ENCODE measurements at places on chromosomes 3 and 15.

GRCh38 chr15:60822403-60822802, 343.5 kb upstream of the ICE2 start:
- no peak for DNase-seq

- DNase-seq: no peak
Measured at GRCh38 chr15:51108933-51109550, 14.3 kb upstream of the TNFAIP8L3 start.

GRCh38 chr15:73802431-73803041, 49.4 kb upstream of the INSYN1 start:
- DNase-seq: no peak

- no peak for DNase-seq
Measured at GRCh38 chr3:123262868-123263267, 61.1 kb downstream of the SEC22A start.

DNA sequence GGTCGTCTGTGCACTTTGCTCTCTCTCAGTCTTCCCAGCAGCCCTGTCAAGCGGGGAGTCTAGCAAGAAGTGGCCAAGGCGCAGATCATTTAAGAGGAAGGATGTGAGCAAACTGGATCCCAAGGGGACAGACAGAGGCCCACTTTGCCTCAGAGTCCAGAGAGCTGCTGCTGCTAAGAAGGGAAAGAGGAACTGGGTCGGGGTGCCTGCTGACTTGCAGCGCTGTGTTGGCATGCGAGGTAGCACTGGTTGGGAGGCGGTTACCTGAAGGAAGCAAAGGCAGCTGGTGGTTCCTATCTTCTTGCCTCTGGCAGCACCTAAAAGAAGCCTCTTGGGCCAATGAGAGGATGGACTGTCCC, 28.1 kb downstream of the SMAD3 start:
- no peak for DNase-seq

DNA sequence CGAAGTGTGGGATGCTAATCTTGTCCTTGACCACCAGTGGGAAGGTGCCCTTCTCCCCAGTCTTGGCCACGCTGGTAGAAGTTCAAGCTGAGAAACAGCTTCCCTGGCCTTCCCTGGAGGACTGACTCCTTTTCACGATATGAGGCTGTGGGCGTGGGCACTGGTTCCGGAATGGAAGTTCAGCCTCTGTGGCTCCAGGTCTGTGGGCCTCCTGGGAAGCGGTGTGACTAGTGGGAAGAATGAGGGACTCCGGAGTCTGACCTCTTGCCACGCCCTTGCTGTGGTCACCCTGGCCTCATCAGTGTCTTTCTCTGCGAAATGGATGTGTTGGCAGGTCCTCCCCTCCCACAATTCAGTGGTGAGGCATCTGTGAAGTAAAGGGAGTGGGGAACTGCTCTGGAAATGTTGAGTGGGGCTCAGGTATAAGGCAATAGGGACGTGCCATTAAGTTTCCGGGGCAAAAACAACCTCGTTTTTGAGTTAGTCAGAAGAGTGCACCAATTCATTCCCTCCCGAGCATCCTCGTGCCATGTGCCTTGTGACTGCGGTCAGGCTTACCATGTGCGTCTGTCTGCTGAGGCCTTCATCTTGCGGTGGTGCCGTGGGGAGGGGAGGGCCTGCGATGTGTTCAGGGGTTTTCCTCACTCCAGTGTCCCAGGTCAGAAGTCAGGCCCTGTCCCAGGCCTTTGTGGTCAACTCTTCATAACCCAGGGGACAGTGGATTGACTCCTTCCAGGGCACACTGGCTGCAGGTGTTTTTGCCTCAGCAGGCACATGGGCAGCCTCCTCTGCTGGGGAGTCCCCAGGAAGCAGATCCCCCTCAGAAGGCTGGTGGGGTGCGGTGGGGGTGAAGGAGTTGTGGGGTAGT, 11.8 kb upstream of the SEC13 start:
- no peak for DNase-seq

GRCh38 chr3:190738636-190739155, 123.8 kb downstream of the GMNC start:
- DNase-seq: no peak

DNA sequence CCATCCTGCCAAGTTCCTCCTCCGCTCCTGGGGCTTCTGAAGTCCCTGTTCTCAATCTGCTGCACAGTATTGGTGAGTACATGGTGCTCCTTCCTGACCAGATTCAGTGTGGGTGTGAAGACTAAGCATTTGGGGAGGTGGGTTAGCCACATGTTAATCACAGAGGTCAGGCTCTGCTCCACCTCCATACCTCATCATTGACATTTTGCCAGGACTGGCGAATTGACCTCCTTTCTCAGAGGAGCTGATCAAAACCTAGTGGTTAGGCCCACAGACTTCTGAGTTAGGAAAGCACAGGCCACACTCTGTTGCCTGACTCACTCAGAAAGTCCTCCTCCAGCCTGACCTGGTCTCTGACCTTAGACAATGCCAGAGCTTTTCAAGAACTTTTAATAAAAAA, 8.4 kb upstream of the RPS17 start:
- no peak for DNase-seq

DNA sequence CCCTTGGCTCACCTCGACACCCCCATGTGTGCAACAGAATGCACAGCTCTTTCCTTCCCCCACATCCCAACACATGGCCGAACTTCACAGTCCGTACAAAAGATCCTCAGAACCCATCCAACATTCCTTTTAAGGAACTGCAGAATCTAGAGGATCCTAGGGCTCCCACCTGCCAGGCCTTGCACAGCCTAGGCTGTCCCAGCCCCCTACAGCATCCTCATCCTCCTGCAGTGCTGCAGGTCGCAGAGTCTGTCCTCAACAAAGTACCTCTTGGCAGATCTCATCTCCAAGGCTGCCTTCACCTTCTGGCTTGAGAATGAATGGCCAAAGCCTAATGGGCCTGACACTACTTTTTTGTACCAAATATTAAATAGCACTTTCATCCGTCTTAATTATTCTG, 19.8 kb downstream of the PRR23E start:
- no peak for DNase-seq

DNA sequence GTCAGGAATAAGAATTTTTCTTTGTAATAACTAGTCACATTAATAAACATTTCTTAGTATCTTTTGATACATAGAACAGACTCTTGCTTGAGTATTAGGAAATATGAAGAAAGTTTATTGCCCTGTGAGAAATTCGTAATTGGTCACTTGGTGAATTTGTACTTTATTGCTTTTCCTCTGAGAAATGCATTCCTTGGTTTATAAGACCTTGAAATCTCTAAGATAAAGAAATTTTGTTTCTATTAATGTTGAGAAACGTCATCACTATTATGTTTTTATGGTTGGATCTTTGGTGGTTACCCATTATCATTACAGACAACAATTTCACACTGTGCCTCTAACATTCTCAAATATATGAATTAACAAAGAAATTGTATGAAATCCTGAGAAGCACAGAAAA, 652.0 kb upstream of the NECTIN3 start:
- no peak for DNase-seq

GRCh38 chr3:191873736-191874135, 412.8 kb downstream of the PYDC2 start:
- no peak for DNase-seq

DNA sequence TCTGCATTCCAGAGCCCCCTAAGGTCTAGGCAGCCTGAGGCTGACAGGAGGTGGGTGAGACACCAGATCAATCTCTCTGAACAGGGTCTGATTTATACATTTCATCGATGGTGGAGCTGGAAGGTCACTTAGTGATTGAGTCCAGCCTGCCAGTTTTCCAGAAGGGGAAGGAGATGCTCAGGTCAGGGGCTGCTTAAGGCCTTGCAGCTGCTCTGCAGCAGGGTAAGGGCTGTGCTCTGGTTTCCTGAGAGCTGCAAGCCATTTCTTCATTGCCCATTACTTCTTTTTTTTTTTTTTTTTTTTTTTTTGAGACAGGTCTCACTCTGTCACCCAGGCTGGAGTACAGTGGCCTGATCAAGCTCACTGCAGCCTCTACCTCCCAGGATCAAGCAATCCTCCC, 10.7 kb downstream of the TADA3 start:
- DNase-seq: no peak

DNA sequence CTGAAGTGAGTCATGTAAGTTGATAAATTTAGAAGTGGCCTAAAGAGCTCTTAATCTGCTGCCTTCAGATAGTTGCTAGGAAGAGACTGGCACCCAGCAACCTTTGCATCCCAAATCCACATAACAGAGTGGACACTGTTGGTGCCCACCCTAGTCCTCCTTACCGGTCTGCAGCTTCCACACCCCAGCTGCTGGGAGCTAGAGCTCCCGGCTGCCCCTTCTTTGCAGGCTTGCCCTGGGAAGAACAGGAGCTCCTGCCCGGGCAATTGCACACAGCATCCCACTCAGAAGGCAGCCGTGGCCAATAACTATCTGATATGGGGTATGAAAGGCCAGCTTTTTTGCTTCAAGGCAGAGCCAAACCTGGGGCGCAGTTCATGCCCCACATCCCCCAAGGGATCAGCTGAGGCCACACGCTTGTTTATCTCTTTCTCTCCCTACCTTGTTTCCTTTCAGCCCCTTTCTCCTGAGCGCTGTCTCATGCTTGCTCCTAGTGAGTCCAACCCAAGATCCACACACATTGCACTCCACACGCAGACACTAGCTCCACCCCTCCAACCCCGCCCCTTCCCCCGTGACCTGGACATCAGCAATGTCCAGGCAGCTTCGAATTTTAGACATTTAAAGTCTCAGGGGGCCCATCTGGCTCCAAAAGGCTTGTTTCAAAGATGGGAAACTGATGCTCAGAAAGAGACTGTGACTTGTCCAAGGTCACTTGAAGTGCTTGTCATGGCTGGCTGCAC, 9.1 kb downstream of the ATP2B2 start:
- no peak for DNase-seq

GRCh38 chr3:190585805-190586630, 72.1 kb downstream of the IL1RAP start:
- no peak for DNase-seq

DNA sequence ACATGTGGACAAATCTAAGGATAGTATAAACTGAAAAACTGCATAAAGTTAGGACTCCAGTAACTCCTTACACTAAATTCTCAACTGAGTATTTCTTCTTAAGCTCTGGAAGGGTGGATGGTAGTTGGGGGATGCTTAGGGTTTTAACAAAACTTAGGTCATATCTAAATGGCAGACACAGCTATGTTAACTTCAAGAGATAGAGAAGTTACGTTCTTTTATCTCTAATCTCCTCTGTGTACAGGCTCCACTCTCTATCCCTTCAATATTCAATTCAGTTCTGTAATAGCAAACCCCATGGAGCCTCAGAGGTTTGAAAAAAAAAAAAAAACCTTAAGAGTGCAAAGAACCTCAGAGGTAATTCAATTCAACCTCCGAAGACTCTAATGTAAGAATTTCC, 3.1 kb downstream of the CMTM6 start:
- no peak for DNase-seq

DNA sequence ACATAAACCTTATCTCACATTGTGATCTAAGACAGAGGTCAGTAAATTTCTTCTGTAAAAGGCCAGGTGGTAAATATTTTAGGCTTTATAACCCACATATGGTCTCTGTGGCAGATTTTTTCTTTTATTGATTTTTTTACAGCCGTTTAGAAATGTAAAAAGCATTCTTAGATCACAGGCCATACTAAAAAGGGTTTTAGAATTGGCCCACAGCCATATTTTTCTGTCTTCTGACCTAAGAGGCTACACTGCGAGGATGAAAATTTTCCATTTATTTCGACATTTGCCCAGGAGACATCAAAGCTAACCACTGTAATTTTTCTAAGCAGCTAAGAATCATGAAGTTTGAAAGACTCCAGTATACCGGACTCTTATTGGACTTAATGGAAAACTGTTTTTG, 377.2 kb upstream of the SGO1 start:
- no peak for DNase-seq

DNA sequence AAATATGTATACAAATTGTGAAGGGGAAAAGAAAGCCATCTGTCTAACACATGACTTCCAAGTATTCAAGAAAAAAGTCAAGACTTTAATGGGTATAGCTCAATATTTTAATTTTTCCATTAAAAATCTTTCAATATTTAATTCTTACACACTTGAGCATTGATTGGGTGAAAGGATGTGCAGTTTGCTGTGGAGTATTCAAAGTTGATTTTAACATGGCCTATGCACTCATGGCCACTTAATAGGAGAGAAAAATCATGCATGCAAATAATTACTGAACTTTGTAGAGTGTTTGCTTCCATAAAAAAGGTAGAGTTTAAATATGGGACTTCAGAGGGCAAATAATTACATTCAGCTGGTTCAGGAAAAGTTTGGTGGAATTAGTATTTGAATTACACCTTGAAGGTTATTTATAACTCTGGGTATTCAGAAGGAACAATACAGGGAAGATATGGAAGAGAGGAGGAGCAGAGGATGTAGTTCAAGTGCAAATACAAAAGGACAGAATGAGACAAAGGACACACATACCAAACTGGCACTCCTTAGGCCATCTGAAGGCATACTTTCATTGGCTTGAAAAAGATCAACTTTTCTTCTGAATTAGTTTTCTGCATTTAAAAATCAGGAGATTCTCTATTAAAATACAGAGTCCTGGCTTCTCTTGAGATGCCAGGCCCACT, 90.1 kb downstream of the OTOL1 start:
- DNase-seq: no peak

DNA sequence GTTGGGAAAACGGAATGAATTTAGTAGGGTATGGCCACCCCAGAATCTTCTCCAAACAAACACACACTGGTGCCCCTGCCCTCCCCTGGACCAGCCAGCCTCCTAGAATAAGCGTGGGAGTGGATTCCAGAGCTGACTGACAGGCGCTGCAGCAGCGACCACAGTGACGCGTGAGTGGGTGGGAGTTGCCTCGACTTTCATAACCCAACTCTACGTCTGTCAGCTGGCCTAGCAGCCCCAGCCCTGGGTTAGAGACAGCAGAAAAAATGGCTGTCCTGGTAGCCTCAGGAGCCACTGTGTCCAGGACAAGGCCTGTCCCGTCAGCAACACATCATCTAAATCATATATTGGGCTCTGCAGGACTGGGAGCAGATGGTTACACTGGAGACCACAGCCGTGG, 10.0 kb downstream of the PLA2G4B start:
- no peak for DNase-seq

DNA sequence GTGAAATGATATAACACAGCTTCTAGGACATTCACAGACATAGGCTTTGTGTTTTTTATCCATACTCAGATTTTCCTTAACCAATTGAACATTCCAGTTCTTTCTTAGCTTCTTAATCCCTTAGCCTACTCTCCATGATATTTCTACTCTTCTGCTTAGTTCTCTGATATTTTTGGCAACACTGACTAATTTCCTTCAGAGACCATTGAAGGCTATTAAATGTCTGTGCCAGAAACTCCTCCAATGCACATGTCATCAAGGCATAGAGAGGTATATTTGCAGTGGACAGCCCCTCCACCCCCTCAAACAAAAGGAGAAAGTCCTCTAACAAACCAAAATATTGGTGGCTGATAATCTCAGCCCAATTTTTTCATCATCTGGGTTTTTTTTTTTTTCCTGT, 105.9 kb upstream of the TSC22D2 start:
- no peak for DNase-seq

Measured in NCI-H345 (cell line).